Cardiac fibroblast (primary cell): ENCODE measurements at places on chromosomes 3 and 15.
A peak's percentile ranks its signal among the peaks of the same experiment; 100 is the strongest.

DNA sequence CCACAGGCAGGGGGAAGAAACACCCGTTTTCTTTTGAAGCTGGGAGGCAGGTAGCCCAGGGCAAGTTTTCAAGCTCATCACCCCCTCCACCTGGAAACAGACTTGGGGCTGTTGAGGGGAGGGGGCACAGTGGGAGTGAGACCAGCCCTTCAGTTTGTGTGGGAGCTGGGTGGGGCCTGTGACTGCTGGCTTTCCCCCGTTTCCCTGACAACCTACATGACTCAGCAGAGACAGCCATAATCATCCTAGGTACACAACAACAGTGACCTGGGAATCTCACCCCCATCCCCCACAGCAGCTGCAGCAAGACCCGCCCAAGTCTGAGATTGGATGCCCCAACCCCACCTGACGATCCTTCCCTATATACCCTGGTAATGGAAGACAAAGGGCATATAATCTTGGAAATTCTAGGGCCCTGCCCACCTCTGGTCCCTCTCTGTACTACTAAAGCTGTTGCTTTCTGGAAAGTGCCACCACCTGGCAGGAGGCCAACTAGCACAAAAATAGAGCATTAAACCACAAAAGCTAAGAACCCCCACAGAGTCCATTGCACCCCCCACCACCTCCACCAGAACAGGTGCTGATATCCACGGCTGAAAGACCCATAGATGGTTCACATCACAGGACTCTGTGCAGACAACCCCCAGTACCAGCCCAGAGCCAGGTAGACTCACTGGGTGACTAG lies 422.2 kb upstream of the SGO1 start:
- DNase-seq, result no peak

DNA sequence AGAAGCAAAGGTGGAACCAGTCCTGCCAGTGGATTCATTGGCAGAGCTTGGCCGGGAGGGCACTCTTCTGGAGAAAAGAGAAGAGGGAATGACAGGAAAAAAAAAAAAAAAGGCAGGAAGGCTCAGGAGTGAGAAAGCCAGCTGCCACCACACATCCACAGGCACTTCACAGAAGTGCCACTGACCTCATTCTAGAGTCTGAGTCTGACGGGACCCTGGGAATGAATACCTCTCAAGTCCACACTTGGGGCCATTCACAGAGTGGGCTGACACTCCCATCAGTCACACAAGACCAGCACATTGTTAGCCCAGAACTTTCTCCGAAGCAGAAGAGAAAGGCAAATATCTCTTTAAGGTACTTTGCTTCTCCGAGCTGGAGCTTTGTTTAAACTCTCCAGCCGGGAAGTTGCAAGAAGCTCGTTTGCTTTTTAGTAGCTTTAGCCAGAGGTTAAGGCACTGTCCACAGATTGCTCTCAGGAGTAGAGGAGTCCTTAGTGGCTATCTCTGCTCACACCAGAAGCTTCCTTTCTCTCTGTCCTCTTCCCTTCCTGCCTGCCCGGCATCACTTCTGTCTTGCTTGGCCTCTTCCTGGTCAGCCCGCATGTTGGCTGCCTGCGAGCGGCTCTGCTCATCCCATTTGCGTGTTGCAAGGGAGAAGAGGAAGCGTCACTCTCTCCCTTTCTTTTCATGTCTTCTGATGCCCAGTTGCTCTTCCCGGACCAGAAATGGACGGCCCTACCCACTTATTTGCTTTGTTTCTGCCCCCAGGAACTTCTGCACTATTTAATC lies 53.8 kb downstream of the CMTM6 start:
- DNase-seq, result no peak

- DNase-seq, result no peak
These were observed 127.0 kb downstream of the TFDP2 start for GRCh38 chr3:142022381-142022780.

DNA sequence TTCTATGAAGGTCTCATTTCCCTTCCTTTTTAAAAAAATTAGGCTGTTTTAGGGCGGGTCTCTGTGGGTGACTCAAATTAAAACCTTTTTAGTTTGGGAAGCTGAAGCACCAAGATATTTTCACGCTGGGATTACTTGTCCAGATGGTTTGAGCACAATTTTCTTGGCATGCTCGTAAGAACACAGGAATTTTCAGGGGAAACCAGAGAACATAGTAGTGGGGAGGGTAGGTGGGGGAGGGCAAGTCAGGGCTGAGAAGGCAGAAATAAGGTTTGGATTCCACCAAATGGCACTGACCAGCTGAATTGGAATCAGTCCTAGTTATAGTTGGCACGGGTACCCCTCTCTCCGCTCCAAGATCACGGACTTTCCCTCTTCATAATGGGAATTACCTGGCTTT lies 97.3 kb upstream of the LRIG1 start:
- DNase-seq, result peak; percentile 40

DNA sequence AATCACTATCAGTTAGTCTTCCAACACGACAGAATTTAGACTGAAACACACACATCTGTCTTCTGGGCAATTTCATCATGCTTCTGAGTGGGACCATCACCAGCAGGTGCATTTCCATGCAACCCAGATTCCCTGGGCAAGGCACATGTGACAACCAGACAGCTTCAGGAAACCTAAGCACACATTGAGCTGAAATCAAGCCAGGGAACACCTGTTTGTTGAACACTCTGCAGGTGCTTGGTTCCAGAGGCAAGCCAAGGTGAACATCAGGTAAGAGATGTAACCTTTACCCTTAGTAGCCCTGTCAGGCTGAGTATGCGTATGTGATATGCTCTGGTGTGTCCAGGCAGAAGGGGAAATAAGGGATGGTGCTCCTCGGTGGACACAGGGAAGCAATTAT lies 3.3 kb upstream of the PSMD2 start:
- no peak for DNase-seq

- DNase-seq, result peak; percentile 63
These were observed at the start of gene TIMP4 for GRCh38 chr3:12158387-12159226. Gene TIMP4 (minus strand): TSS chr3:12158912. CDS start chr3:12158840, 72 bp downstream.

GRCh38 chr15:74842581-74843444 lies at the start of gene ULK3:
Gene ULK3 (minus strand): TSS chr15:74843156. CDS start chr15:74843105, 51 bp downstream.
- DNase-seq, result peak; percentile 82
